ENCODE measurements at places on chromosomes 16 and 17. TPM values are rescaled to one million over a fixed set of nuclear protein-coding genes. Genes with fewer than 3 reads are reported as not detected.

TBC1D3C gene
- 0.32 TPM for total RNA-seq

SPATA22 gene
- total RNA-seq = 1.3 TPM

MEIOC gene
- total RNA-seq = under 0.01 TPM

PLD6 gene
- 2.9 TPM for total RNA-seq

COPRS gene
- 92.3 TPM for total RNA-seq

PEX12 gene
- total RNA-seq = 2.6 TPM

SCO1 gene
- 30.7 TPM for total RNA-seq

DCAF7 gene
- 15.3 TPM for total RNA-seq

CRHR1 gene
- total RNA-seq = not detected

ALOX15 gene
- total RNA-seq = not detected

C17orf107 gene
- total RNA-seq = 1.3 TPM

SMPD3 gene
- not detected for total RNA-seq

SLFN12L gene
- total RNA-seq = 0.15 TPM

FXR2 gene
- total RNA-seq = 47.7 TPM

TSNAXIP1 gene
- 0.32 TPM for total RNA-seq

Data from epithelial cell of umbilical artery (primary cell).